CD4-positive, alpha-beta T cell treated with Interleukin-6 at 100 ng/mL for 8 hours (primary cell): ENCODE measurements at places on chromosomes 1 and 21.

DNA sequence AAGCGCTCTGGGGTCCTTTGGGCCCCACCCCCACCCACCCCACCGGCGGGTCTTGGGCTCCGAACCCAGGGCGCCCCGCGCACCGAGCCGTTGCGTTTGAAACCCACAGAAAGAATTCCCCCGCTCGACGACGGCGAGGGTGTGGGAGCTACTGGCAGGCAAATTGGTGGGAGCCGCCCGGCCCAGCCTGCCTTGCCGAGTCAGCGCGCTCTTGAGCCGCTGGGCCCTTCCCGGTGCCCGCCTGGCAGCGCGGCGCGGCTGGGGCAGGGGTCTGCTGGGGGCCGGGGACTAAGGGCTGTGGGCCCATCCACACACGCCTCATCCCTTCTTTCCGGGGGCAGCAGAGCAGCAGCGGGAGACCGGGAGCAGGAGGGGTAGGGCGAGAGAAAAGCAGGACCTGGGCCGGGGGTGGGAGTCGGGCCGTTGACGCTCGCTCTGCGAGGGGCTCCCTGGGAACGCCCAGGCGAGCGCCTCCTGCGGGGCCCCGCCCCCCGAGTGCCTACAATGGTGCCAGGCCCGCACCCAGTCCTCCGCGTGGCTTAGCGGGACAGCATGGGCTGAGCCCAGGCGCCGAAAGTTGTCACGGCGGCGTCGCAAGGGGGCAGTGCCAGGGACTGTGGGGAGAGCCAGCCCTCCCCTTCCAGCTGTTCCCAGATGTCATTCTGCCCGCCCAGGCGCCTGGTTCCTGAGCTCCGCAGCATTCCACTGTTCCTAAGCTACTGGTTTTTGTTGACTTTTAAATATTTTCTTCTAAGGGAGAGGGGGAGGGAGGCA, at the start of gene C1orf94:
C1orf94 (plus strand) TSS at position 78 of the 774 bp plus-strand sequence. CDS start 883 bp downstream, outside the sequence.
- no peak for DNase-seq

GRCh38 chr1:150065184-150065871, 2.2 kb upstream of the VPS45 start:
- no peak for DNase-seq

GRCh38 chr1:210099921-210100320, 132.7 kb upstream of the SERTAD4 start:
- no peak for DNase-seq

- DNase-seq, result no peak
Observed at GRCh38 chr21:37829447-37829846, 86.8 kb downstream of the KCNJ6 start.

DNA sequence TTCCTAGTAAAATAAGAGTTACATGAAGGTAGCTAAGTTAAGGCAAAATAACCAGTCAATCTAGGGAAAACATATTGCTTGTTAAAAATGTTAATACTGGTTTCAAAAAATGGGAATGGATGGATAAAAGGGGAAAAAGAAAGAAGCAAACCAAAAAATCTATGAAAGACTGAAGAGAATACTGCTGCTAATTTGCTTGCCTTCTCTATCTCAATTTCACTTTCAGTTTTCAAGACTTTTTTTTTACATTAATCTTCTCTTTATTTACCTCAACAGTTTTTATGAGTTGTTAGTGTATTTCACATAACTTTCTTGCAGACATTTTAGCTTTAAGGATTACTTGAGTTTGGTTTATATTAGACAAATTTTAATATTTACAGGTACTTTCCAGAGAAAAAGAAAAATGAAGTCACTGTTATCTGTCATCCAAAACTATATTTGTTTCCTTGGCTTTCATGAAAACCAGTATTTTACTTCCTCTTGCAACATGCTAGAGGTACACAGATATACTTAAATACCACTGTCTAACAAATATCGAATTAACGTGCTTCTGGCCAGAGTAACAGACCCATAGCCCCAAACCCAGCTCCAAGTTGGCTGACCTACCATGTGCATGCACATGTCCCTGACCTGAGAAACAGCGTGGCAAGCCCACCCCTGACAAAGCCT, 70.7 kb downstream of the COL24A1 start:
- DNase-seq, result no peak

GRCh38 chr1:98336472-98337083, 324.9 kb upstream of the SNX7 start:
- no peak for DNase-seq

- no peak for DNase-seq
Observed at GRCh38 chr1:203426870-203427269, 48.7 kb upstream of the PRELP start.

DNA sequence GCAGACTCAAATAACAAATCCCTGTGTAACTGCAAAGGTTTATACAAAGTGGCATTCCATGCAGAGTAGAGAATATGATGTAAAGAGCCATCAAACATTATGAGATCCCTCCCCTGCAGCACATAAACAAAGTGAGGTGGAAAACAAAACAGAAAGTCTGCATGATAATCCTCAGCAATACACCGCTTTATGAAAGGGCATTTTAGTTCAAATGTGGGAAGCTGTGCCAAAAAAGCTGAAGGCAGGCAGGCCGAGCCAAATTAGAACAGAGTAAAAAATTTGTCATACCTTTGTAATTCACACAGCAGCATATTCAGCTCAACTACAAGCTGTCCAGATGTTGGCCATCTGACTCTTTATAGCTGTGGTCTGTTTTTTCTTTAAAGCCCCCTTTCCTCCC, 113.5 kb downstream of the LHX9 start:
- DNase-seq, result no peak

DNA sequence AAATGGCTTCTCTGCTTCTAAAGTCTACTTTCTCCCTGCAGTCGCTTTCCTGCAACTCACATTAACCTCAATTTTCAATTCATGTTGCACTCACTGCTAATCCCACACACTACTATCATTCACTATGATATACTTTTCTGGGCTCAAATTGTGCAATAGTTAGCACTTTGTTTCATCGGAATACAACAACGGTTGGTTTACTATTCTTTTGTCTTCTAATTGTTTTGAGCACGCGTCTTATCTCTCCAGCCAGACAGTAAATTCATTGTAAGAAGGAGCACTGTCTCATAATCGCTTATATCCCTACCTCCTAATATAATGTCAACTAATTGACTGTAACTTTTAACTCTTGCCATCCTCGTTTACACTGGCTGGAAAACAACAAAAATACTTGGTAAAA, 3.9 kb upstream of the PALMD start:
- no peak for DNase-seq
